ENCODE measurements at places on chromosomes 2 and 18. TPM values are rescaled to one million over a fixed set of nuclear protein-coding genes. Genes with fewer than 3 reads are reported as not detected.

DNA sequence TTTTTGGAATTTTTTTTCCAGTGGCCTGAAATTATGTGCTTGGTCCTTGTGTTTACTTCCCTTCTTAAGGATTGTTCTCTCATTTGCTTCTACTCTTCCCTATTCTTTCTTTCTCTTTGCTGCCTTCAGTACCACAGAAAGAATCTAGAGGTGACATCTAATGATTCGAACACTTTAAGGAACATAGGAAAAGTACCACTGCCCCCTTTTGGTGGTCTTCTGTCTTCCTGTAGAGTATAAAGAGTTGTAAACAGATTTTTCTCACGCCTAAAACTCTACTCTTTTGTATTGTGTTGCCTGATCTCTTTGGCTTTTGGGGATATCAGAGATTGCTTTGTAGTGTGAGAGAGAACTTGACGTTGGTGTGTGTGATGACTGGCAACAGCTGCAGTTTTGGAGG lies 7.0 kb upstream of the SCTR start:
- no peaks in the 10 kb centered on the region for H3K4me1 ChIP-seq
- H3K4me3 ChIP-seq: no peak overlapping the region
- DNase-seq: no peak
- H3K27me3 ChIP-seq: no peaks in the 10 kb centered on the region
- H3K36me3 ChIP-seq: no peaks in the 10 kb centered on the region

- H3K4me3 ChIP-seq: no peak overlapping the region
- no peak overlapping the region for H3K27ac ChIP-seq
- H3K4me1 ChIP-seq: no peaks in the 10 kb centered on the region
- no peaks in the 10 kb centered on the region for H3K36me3 ChIP-seq
Observed at GRCh38 chr18:22734791-22735627, 198.1 kb upstream of the RBBP8 start.

- H3K4me1 ChIP-seq: no peaks in the 10 kb centered on the region
- DNase-seq: no peak
- no peaks in the 10 kb centered on the region for H3K27me3 ChIP-seq
- no peaks in the 10 kb centered on the region for H3K36me3 ChIP-seq
Observed at GRCh38 chr2:62785810-62786597, 80.5 kb downstream of the EHBP1 start.

GRCh38 chr2:171688129-171688465 lies 828 bp downstream of the DYNC1I2 start:
- peaks cover 9% of the 10 kb centered on the region for H3K36me3 ChIP-seq
- peak overlapping the region; percentile 62 for H3K27ac ChIP-seq
- H3K27me3 ChIP-seq: no peaks in the 10 kb centered on the region
- H3K4me1 ChIP-seq: peaks cover 7% of the 10 kb centered on the region

DNA sequence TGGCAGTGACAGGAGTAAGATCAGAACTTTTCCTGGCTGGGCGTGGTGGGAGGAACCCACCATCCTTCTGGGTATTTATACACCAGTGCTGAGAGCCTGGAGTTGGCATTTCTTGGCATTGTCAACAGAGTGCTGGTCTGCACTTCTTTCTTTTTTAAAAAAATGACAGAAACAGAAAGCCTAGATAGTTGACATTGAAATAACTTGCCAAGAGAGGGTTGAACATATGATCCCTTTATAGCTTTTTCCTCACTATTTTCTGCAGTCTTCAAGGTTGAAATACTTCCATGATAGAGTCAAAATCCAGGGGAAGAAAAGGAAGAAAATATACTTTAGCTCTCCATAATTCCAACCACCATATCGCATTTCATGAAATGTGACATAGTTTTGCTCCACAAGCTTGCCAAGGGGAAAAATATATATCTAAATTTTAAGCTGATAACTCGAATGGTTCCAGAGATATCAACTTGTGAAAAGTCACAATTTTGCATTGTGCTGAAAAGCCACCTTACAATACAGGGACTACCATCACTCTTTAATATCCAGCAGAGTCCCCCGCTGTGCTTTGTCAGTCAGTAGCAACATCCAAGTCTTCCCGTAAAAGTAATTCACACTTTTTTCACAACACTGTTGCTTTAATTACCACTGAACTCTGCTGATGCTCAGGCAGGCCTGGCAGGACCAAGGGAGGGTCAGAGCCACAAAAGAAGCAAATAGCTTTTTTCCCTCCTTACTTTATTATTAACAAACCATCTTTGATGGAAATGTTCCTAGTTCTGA lies 764.9 kb upstream of the FANCL start:
- H3K27me3 ChIP-seq: no peaks in the 10 kb centered on the region
- H3K4me1 ChIP-seq: no peaks in the 10 kb centered on the region
- no peak overlapping the region for H3K4me3 ChIP-seq
- H3K36me3 ChIP-seq: no peaks in the 10 kb centered on the region

SCYGR7 gene
- total RNA-seq: not detected

DBI gene
- total RNA-seq: 109 TPM

MC5R gene
- total RNA-seq: not detected

Measured in natural killer cell (primary cell).